ENCODE measurements at places on chromosomes 4 and X.

- no peak for DNase-seq
Measured at GRCh38 chrX:31527455-31528126, 455.8 kb upstream of the FTHL17 start.

DNA sequence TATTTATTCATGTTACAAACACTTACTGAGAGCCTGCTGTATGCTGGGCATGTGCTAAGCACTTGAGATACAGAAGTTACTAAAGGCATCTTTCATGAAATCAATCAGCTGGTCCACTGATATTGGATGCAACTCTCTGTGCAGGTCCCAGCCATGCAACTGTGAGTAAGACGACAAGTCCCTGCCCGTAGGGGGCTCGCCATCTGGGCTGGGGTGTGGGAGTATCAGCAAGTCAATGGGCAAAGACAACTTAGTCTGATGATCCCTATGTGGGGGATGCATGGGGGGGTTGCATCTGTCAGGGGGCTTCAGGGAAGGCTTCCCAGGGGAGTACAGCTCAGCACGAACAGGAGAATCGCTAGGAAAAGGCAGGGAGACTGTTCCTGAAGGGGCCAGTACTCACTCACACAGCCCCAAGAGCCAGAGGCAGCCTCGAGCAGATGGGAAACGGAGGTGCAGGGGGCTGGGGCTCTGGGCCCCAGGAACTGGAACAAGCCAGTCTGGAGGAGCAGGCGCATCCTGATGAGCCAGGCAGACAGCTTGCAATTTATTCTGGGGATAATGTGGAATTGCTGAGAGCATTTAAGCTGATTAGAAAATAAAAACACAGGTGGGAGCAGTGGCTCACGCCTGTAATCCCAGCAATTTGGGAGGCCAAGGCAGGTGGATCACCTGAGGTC, 40.2 kb downstream of the CRMP1 start:
- DNase-seq, result no peak

- DNase-seq, result no peak
Measured at GRCh38 chr4:7999695-8000094, 60.0 kb upstream of the AFAP1 start.

- DNase-seq, result no peak
Measured at GRCh38 chrX:136878423-136878822, 2.1 kb downstream of the RBMX start.

GRCh38 chr4:8140915-8141314, 17.7 kb downstream of the ABLIM2 start:
- no peak for DNase-seq

GRCh38 chrX:97867266-97867665, 983.6 kb downstream of the RPA4 start:
- no peak for DNase-seq

DNA sequence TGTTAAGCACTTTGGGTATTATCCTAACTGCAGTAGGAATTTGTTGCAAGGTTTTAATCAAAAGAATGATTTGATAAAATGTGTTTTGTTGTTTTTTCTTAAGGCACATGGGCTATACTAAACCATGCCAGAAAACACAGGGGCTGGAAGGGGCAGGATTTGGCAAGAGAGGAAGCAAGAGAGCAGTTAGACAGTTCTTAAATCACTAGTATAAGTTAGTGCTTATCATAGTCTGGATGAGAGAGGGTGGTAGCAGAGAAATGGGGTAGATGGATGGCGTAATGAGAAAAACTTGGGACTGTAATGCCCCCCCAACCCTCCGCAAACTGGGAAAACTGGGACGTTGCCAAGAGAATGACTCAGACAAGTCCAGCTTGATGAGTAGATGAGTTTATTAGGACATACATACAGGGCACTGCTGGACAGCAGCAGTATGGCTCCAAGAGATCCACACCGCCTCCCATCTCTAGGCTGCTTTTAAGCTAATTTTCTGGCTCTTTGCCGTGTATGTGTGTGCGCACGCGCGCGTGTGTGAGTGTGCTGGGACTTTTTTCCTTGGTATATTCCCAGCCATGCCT, 151.5 kb downstream of the PDLIM5 start:
- no peak for DNase-seq

DNA sequence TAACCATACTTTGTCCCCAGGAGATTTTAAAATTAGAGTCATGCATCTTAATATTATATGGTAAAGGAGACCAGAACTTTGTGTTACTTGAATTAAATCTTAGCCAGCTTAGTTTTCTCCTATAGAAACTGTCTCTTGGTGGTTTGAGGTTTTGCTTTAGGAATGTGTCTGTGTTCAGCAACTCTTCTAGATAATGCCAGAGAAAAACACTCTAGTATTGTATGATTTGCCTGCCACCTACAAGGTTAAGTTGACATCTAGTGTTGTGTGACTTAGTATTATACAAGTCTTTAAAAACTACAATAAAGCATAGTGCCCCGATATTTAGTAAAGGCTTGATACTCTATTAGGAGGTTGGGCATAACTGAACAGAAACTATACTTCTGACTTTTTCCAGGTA, 2.1 kb downstream of the UGT8 start:
- DNase-seq, result no peak

DNA sequence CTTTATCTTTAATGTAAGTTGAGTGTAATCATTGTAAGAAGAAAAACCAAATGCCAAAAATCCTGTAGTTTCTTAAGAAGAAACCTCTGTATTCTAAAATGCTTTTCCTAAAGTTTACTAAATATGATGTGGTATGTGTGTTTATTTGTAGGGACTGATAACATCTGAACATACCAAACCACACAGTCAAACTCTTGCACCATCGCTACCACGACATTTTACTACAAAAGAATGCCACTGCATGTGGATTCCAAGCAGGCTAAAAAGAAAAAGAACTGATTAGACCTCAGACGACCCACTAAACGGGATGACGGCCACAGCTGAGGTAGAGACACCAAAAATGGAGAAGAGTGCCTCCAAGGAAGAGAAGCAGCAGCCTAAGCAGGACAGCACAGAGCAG, 46.1 kb downstream of the LAS1L start:
- no peak for DNase-seq

DNA sequence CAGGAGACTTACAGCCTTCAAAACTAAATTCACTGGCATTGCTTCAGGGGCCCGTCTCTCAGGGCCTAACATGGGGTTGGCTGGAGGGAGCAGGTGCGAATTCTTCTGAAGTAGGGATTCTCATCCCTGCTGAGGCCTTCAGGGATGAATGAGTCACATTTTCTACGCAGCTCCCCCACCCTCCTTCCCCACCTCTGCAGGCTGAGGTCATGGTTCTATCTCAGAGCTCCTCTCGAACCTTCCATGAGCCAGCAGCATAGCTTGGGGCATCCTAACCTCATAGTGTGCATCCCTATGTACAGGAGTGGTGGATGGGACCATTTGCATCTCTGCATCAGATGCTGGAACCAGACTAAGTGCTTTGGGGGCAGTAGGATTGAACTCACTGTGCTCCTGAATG, 309.2 kb downstream of the EVC2 start:
- DNase-seq, result no peak

DNA sequence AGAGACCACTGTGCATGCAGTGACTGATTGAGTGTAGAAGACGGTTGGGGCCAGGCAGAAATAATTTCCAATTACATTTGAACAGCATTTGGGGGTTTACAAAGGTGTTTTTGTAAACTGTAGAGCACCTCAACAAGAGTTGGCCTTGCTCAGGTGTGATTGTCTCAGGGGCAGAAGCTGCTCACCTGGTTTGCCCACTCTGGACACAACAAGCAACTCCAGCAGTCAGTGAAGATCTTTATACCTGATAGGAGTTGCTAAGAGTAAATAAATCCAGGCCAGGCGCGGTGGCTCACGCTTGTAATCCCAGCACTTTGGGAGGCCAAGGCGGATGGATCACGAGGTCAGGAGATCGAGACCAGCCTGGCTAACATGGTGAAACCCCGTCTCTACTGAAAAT, 221.3 kb downstream of the RAB28 start:
- DNase-seq, result peak; percentile 68

DNA sequence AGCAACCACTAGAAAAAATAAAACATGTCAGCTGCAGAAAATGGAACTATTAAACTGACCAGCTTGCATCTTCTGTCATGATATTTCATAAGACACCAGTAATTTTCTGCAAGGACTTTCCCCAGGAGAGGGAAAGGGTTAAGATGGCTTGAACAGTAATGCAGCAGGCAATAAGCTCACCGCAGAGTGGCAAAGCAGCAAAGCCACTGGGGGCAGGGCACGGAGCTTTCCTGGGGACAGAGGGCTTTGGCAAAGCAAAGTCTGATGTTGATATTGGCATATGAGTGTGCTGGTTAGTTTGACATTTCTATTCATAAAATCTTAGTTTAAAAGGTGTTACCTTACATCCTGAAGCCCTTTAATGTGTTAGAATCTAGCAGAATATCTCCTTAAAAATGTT, 55.1 kb upstream of the NAP1L5 start:
- no peak for DNase-seq

Measured in NCI-H526 (cell line).